ENCODE measurements at places on chromosomes 6 and 20. TPM values are rescaled to one million over a fixed set of nuclear protein-coding genes. Genes with fewer than 3 reads are reported as not detected.

Gene TM9SF4
- 52.3 TPM for total RNA-seq

Gene PPP1R14C
- total RNA-seq = 38.7 TPM

Gene CAGE1
- 0.47 TPM for total RNA-seq

DNA sequence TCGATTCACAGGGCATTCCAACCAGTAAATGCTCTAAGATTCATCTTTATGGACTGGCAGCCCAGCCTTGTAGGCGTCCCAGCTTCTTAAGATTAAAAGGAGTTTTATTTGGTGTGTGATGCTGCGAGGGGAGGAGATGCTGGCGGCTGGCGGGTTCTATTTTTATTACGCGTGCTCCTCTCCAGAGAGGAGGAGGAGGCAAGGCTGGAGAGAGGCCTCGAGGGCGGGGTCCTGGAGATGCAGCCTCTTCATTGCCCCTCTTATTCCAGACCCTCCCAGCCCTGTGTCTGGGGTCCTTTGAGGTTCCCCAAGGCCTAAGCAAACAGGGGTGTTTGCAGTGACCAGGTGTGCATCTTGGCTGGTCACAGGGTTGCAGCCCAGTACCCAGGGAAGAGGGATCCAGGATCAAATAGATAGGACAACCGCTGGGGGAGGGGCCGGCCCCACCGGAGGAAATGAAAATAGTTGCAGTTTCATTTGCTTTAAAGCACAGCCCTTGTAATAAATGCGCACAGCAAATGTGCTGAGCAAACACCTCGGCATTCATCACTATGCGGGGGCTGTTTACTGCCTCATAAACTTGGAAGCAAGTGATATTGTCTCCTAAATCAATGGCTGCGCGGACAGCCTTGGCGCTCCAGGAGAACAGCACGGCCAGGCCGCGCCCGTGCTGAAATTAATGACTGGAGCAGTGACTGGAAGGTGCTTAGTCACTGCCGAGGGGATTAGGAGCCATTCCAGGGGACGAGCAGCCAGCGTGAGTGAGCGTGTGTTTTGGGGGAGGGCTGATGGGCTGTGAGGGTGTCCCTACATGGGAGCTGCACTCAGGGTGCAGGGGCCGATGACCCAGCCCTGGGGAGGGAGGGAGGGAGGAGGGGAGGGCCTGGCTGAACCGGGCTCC, 83.0 kb downstream of the TMEM242 start:
- DNase-seq = peak; percentile 8

DNA sequence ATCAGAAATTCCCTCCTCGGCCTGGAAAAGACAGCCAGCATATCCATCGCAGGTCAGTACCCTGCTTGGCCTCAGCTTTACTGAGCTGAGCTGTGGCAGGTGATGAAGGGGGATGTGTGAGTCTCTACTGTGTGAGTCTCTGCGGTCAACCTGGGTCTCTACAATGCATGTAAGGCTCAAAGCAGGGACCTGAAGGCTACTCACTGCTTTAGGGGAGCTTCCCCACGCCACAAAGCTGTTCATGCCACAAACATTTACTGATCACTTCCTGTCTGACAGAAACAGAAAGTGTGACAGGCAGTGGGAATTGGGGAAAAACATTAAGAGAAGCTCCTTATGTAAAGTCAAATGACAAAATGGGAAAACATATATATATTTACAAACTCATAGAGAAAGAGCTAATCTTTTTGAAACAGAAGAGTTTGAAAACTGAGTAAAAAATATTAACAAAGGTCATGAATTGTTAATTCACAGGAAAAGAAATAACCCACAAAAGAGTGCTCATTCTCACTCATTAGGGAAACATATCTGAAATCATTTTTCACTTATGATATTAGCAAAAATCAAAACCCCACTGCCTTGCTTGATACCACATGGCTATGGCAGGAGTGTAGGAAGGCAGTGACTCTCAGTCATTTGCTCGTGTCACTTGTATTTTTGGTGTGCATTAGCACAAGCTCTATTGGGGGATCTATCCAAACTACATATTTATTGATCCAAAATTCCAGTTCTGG, 5.8 kb downstream of the BTN3A3 start:
- DNase-seq = no peak

GRCh38 chr20:63498960-63499337, at the start of gene EEF1A2:
EEF1A2 (minus strand) TSS chr20:63499083; CDS start chr20:63497763, 1,320 bp downstream.
- no peak for DNase-seq

DNA sequence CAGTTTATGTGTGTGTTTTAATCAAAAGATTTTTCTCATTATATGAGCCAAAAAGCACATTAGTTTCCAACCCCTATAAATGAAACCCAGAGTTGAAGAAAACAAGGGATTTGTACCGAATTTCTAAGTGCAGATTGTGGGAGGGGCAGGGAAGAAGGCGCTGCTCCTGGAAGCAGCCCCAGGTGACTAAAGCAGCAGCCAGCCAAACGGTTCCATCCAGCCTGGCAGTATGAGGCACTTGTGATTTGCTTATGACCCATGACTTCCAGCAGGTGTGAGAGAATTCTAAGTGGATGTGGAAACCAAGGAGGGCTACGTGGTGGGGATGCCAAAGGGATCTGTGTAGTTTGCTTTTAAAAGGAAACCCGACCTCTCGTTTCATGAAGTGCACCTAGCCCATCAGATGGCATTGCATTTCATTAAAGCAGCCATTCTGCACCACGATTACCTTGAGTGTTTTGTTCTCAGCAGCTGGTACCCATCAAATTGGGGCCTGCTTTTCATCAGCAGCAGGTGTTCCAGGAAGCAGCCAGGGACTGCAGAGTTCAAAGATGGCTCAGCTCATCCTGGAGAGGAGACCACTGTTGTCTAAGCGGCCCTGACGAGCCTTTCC, 79.1 kb downstream of the DTD1 start:
- DNase-seq = no peak

Measured in MCF 10A (cell line).